Hematopoietic multipotent progenitor cell (in vitro differentiated cells): ENCODE measurements at places on chromosomes 5 and 9. TPM values are rescaled to one million over a fixed set of nuclear protein-coding genes. Genes with fewer than 3 reads are reported as not detected.

The FCHO2 gene
- 8.9 TPM for total RNA-seq

The PSAT1 gene
- 0.27 TPM for total RNA-seq

The AJM1 gene
- 0.27 TPM for total RNA-seq

The ACER2 gene
- 3.8 TPM for total RNA-seq

The LCN10 gene
- 1.3 TPM for total RNA-seq

The PDE6A gene
- total RNA-seq = under 0.01 TPM

The GPR150 gene
- 0.54 TPM for total RNA-seq

The HTR1A gene
- total RNA-seq = not detected

The PCDHGA6 gene
- 1.9 TPM for total RNA-seq

The PPIC gene
- total RNA-seq = not detected

The NEUROG1 gene
- total RNA-seq = not detected

The CER1 gene
- total RNA-seq = under 0.01 TPM

- DNase-seq = no peak
These were observed 10.9 kb upstream of the LAMC3 start for GRCh38 chr9:130997925-130998596.

DNA sequence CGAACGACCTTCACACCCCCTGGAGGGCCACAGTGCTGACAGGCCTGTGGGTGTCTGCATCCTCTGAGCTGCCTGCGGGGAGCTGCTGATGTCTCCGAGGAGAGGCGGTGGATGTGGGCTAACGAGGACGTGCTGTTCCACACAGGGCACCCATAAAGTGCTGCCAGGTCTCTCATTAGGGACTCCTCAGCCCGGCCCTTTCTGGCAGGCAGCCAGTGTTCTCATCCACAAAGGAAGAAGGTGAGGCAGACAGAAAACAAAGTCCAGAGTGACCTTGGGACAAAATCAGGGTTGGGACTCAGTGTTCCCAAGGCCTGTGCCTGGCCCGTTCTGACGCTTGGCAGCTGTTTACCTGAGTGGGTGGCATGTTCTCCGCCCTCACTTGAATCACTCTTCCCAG lies 29.3 kb downstream of the CARTPT start:
- DNase-seq = no peak

GRCh38 chr5:112156211-112156610 lies 262.9 kb downstream of the EPB41L4A start:
- DNase-seq = no peak

- no peak for DNase-seq
These were observed 384.8 kb upstream of the PCSK5 start for GRCh38 chr9:75505654-75506053.

GRCh38 chr5:159427180-159428012 lies 97.1 kb upstream of the IL12B start:
- no peak for DNase-seq

DNA sequence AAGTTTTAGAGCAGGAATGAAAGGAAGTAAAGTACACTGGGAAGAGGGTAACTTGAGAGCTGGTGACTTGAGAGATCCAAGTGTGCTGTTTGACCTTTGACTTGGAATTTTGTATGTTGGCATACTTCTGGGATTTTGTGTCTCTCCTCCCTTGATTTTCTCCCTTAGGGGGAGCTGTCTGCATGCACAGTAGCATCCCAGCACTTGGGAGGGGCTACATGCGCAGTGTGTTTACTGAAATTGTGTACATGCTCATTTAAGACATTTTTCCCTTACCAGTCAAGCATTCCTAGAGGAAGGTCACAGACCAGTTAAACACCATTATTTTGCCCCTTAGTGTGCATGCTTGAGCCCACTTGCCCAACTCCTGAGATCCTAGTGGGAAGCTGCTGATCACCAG lies 120.1 kb downstream of the ZNF622 start:
- no peak for DNase-seq

DNA sequence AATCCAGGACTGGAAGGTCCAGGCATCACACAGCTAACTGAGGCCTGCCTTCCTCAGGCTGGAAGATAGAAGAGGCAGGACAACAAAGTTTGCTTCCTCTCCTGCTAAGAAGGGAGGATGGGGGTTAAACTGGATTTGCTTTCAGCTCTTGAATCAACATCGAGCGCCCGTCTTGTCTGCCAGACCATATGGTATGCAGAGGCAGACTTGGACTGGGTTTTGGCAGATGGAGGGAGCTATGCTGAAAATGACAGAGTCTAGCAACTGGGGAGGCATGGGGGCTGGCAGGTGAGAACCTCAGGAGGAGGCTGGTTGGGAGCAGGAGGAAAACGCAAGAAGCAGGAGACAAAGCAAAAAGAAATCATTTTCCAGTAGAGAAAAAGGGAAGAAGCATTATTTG lies 289.5 kb upstream of the IL12B start:
- DNase-seq = no peak

GRCh38 chr9:94908583-94909249 lies 182.2 kb downstream of the AOPEP start:
- no peak for DNase-seq

DNA sequence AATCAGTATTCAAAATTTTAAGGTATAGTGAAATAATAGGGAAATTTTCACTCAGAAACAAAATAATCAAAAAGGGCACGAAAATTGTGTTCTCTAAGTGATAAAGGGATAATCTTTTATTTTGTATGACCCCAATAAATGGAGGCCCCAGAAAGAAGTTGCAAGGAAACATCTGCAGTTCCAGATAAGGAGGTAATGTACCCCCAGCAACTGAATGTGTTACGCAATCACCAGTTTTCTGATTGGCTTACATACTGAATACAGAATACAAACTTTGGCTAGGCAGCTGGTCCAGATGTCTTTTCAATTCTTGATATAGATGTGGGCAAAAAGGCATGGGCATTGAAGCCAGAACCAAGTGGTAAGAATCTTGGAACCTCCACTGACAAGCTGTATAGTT lies 1.7 kb upstream of the TOPORS start:
- peak; percentile 88 for DNase-seq

- no peak for DNase-seq
These were observed 311.4 kb upstream of the RIOK2 start for GRCh38 chr5:97494465-97494864.

DNA sequence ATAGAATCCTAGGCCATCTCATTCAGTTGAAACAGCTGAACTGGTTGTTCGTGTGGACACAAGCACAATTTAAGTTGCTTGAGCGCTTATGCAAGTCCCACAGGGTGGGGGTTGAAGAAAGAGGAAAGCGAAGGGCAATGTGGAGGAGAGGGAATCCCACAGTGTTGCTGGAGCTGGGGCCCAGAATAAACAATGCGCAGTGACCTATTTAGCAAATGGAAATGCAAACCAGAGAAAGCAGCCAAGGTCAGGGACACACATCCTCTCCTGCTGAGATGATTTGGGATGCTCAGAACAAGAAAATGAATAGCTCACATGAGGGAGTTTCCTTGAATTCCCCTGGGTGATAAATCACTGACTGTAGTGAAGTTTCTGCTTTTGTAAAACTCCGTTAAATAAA lies 838.3 kb downstream of the TLE4 start:
- no peak for DNase-seq

GRCh38 chr5:533243-533954 lies 9.2 kb upstream of the SLC9A3 start:
- no peak for DNase-seq

DNA sequence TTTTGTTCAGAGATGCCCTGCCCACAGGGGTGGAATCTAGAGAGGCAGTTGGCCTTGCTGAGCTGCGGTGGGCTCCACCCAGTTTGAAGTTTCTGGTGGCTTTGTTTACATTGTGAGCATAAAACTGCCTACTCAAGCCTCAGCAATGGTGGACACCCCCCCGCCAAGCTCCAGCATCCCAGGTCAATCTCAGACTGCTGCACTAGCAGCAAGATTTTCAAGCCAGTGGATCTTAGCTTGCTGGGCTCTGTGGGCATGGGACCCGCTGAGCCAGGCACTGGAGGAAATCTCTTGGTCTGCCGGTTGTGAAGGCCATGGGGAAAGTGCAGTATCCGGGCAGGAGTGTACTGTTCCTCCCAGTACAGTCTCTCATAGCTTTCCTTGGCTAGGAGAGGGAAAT lies 55.5 kb downstream of the MINAR2 start:
- DNase-seq = no peak

DNA sequence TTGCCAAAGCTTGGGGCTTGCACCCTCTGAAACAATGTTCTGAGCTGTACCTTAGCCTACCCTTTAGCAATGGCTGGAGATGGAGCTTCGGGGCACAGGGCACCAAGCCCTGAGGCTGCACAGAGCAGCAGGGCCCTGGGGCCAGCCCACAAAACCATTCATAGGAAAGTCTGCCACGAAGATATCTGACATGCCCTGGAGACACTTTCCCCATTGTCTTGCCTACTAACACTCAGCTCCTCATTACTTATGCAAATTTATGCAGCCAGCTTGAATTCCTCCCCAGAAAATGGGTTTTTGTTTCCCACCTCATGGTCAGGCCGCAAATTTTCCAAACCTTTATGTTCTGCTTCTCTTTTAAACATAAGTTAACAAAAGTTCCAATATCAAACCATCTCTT lies 105.7 kb downstream of the DTWD2 start:
- DNase-seq = no peak

DNA sequence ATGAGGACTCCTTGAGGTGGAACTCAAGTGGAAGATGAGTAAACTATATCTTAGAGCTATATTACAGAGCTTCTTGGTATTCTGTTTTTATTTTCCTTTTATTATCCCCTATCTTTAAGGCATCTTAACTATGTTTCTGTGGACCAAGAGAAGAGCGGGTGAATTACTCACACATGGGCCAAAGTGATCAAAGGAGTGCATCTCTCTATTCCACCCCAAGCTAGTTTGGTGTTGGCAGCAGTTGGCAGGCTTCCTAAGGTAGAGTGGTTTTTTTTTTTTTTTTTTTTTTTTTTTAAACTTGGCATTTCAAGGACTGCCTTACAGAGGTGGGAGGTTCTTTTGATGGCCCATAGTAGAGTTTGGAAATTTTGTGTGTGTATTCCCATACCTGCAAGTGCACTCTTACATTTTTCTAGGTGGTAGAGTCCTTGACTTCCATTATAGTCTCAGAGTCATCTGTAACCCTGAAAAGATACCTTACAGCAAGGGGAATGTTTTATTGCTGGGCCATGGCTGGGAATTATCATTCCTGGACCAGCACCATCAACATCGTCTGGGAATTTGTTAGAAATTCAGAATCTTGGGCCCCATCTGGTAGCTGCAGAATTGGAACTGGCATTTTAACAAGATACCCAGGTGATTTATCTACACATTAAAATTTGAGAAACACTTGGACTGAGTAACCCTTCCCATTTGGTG lies 51.0 kb downstream of the ARHGAP26 start:
- no peak for DNase-seq

- no peak for DNase-seq
These were observed 11.1 kb downstream of the ARSB start for GRCh38 chr5:78974011-78974410.

- peak; percentile 85 for DNase-seq
These were observed 59.5 kb downstream of the HSPA4 start for GRCh38 chr5:133111299-133111698.

DNA sequence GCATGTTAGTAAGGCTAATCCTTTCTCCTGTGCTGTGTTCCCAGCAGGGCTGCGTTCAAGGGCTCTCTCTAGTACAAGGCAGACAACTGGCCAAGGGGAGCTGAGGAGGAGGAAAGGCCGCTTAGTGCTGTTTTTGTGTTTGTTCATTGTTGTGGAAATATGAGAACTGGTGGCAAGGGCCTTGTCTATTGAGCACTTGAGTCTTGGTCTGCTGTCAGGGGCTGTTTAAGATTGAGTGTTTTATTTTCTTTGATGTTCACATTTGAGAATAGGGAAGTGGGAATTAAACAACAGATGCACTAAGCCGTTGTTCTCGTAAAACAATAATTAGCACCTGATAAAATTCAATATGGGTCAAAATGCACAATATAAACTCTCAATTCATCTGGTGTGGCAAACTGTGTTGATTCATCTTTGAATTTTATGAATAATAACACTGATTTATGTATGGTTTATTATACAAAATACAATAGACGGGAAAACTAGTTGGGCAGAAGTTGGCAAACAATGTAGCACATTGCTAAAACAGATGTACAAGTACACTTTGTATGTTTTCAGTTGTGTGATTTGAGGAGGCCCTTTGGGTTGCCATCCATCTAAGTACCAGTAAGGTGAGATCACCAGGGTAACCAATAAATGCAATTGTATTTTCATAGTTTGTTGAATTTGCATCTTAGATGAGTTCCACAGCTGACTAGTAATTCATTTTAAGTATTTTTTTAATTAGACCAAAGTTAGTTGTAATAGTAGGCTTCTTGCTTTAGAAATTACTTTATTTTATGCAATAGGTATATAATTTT lies 97.6 kb upstream of the GRHPR start:
- no peak for DNase-seq

DNA sequence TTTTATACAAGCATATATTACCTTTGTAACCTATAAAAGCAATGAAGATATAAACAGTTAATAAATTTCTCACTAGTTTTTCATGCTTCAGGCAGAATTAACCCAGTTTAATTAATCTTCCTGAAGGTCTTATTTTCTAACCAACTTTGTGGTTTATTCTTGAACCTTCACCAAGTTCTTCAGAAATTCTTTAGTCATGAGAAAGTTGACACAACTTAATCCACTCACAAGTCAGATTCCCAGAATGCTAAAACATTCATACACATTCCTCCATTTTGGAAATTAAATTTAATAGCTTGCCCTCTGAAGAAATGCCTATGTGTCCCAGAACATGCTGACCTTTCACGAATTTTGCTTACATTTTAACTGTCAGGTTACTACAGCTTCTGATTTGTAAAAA lies 105.4 kb upstream of the PAM start:
- DNase-seq = no peak

- no peak for DNase-seq
These were observed 7.2 kb downstream of the FREM1 start for GRCh38 chr9:14903040-14903439.

DNA sequence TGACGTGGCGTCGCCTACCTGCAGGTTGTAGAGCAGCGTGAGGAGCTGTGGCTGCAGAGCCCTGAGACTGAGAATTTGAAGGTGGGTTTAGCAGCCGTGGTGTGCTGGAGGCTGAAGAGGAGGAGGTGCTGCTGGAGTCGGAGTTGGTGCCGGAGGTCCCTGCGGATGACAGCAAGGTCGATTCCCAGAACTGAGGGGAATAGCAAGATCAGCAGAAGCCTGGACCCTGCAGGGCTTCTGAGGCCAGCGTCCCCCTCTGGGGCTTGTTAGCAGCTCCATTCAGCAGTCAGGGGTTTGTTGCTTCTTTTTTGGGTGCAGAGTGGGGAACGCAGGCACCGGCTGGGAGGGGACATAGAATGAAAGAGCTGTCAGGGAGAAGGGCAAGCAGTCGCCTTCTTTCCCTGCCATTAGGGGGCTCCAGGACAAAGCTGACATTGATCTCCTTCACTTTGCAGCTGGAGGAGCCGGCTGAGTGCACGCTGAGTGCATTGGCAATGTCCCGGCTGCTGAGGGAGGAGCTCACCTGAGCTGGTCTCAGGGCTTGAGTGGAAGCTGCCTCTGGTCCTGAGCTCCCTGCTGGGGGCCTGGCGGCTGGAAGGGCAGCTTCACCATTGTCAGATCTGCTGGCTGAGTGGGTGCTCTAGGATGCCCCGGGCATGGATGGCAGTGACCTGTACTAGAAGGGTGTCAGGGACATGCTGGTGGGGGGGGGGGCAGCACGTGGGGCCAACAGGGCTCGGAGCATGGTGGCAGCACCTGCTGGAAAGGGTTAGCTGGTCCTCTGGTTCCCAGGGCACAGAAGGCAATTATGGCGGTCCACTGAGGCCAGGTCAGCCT lies 20.8 kb downstream of the OBP2B start:
- peak; percentile 53 for DNase-seq

GRCh38 chr5:89117124-89117644 lies 234.2 kb upstream of the MEF2C start:
- peak; percentile 34 for DNase-seq

GRCh38 chr5:88685591-88686541 lies 197.1 kb downstream of the MEF2C start:
- DNase-seq = peak; percentile 36

GRCh38 chr9:121886759-121887485 lies 206.2 kb downstream of the TTLL11 start:
- DNase-seq = no peak
